ENCODE measurements at places on chromosomes 7 and 10. TPM values are rescaled to one million over a fixed set of nuclear protein-coding genes. Genes with fewer than 3 reads are reported as not detected.

Gene VOPP1
- total RNA-seq = 88.6 TPM

Gene CCL24
- not detected for total RNA-seq

Gene PKD2L1
- total RNA-seq = not detected

Gene GPER1
- total RNA-seq = 3.0 TPM

Gene MYL10
- 0.52 TPM for total RNA-seq

Gene NXPH1
- not detected for total RNA-seq

Gene GIMAP2
- not detected for total RNA-seq

Gene SEMA3C
- total RNA-seq = 77.5 TPM

Gene ACADSB
- 17.5 TPM for total RNA-seq

Gene IKZF1
- total RNA-seq = not detected

Gene RBP4
- total RNA-seq = 0.56 TPM

DNA sequence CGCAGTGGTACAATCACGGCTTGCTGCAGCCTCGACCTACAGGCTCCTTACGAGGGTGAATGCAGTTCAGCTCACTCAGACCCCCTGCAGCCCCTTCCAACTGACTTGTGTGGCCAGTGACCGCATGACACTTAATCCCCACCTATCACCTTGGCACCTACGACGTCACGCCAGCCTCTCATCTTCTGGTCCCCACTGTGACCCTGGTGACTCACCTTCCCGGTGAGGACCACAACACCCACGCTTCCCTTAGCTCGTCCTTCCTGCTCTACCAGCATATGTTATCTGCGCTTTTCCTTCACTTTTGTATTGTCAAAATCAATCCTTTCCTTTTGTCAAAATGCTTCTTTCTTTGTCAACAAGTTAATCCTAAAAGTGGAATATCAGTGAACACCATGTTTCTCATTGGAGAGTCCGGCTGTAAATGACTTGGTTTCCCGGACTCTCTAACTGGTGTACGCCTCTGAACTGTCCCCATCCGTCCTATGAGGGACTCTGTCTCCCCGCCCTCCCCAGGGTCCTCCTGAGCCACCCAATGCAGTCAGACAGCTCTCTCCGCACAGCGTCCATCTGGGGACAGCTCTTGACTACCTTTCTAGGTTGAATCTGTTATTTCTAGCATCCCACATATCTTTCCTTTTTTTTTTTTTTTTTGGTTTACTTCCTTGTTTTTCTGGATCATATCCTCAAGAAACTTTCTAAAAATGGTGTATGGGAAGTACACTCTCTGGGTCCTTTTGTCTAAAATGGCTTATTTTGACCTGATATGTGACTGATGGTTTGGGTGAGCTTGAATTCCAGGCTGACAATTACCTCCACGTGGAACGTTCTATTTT lies 37.3 kb downstream of the CFAP46 start:
- no peak for DNase-seq

DNA sequence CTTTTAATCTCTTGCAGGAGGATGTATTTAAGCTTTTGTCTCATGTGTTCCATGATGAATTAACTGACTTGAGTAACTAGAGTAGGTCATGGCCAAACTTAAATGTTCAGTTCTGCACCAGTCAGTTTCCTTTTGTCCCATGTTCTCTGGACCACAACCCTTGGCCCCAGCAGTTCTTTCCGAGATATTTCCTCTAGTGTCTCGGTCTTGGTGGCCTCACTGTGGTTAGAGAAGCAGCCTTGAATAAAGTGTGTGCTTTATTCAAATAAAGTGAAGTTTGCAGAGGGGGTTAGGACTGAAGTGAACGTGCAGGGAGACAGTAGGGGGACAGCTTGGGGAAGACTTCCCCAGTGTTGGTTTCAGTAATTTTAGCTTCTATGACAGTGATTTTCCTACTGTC lies 9.3 kb downstream of the ZNF212 start:
- no peak for DNase-seq

DNA sequence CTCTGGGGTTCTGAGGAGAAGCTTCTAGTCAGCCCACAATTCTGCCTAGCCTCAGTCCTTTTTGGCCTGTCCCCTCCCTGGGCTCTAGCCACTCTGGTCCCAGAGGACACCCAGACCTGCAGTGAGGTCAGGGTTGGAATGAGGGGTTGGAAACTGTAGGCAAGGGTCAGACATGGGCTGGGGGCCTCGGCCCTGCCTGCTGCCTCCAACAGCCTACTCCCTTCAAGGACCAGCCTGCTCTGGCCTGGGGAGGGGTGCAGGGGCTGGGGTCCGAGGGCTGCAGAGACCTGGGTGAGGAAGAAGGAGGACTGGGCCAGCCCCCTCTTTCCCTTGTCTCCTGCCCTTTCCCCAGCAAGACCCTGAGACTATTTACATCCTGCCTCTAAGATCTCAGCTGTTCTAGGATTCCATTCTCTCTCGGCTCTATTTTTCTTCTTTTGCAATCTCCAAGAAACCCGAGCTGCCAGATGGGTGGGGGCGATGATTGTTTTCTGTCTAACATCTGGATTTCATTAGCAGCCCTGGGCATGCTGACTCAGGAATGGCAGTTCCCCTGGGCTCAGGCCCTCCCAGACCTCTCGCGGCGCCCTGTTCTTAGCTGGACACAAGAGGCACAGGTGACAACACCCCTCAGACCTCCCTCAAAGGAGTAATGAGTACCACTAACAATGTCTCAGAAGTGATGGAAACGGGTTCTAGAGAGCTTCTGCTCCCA lies 23.1 kb downstream of the ZCCHC24 start:
- DNase-seq = peak; percentile 92

DNA sequence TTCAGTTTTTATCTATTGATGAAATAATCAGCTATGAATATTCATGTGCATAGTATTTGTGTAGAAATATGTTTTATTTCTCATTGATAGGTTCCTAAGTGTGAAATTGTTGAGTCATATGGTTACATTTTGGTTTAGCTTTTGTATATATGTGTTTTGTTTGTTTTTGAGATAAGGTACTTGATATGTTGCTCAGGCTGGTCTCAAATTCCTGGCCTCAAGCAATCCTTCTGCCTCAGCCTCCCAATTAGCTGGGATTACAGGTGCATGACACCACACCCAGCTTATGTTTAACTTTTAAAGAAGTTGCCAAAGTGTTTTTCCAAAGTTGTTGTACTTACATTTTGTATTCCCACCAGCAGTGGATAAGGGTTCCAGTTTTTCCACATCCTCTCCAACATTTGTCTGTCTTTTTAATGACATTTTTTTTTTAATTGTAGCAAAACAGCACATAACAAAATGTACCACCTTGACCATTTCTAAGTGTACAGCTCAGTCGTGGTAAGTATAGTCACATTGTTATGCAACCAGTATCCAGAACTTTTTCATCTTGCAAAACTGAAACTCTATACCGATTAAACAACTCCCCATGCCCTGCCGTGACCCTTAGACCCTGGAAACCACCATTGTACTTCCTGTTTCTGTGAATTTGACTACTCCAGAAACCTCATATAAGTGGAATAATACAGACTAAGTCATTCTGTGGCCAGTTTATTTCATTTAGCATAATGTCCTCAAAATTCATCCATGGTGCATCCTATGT lies 12.6 kb upstream of the UBE2D1 start:
- DNase-seq = no peak

DNA sequence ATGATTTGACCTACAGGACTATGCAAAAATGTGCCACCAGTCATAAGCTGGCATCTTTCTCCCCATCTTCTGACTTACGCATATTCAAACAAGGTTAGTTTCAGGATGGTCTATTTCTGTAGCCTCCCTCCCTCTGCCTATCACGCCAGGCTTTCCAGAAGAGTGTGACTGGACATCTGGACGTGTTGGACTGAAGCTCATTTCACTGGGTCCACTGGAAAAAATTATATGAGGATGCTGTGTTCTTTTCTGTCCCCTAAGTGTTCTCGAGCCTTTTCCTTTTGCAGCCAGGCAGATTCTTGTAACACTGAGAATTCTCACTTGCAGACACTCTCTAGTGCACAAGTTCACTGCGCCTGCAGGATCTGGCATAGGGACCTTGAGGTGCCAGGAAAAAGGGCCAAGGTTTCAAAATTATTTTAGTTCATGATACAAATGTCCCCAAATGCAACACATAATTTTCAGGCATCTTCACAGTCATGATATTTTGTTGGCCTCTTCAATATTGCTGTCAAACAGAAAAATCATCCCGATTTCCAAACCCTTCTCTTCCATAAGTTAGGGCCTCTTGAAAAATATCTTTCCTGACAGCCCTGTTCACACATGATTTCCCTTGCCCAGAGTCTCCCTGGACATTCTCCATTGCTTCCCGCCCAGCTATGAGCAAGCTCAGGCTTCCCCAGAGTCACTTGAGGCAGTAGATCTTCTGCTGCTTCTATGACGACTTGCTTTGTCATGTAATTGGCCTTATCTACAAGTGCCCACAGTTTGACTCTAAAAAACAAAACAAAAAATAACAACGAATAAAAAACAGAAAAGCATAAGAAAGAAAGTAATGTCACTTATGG lies 170.4 kb downstream of the BMPER start:
- no peak for DNase-seq

GRCh38 chr10:28991333-28992270 lies 297.3 kb upstream of the LYZL1 start:
- DNase-seq = no peak

- no peak for DNase-seq
Measured at GRCh38 chr7:1925349-1925748, 255.3 kb downstream of the ELFN1 start.

DNA sequence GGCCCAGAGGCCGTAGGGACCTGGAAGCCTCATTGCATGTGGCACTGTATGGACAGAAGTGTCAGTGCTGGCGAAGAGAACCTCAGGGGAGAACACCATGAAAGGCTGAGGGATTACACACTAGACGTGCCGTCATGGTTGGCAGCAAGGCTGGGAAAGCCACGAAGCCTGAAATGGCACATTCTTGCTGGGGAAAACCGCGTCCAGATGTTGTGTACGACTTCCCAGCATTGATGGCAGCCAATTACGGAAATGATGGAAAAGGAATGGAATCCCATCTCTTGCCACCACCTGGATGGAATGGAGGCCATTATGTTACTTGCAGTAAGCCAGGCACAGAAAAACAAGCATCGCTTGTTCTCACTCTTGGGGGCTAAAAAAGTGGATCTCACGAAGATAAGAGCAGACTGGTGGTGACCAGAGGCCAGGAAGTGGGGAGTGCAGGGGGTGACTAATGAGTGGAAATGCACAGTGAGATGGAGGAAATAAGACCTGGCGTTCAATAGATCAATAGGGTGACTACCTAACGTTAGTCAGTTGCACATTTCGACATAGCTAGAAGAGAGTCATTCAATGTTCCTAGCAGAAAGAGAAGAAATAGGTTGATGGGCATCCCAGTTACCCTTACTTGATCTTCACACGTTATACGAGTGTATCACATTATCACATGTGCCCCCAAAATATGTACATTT lies 14.6 kb upstream of the PWWP2B start:
- DNase-seq = no peak

GRCh38 chr7:29095631-29096445 lies 50.5 kb downstream of the CPVL start:
- DNase-seq = no peak

DNA sequence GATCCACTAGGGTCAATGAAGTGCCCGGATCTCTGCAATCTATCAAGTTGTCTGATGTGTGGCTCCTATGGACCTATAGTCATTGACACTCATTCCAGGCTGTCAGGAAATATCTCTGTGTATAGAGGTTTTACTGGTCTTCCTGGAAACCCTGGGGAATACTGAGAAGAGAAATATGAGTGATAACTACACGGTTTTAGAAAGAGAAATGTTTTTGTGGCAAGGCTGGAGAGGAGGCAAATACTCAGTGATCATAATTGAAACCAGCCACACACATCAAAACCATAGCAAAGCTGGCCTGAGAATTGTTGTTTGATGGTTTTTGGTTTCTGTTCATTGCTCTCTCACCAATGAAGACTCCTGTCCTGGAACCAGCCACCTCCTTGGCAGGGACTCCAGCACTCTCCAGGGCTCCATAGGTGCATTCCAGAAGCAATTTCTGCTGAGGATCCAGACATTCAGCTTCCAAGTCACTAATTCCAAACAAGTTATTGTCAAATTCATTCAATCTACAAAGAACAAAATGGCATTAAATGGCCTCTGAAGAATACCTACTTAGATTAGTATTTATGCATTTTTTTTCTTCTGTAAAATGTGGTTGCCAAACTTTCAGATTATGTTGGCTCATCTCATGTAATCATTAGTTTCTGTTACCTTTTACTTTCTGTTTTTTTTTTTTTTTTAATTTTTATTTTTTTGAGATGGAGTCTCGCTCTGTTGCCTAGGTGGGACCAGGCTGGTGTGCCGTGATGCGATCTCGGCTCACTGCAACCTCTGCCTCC lies 108.6 kb upstream of the ABI1 start:
- no peak for DNase-seq

- no peak for DNase-seq
Measured at GRCh38 chr10:93813507-93814465, 56.0 kb downstream of the LGI1 start.

- DNase-seq = no peak
Measured at GRCh38 chr7:17674166-17674942, 265.9 kb downstream of the SNX13 start.

DNA sequence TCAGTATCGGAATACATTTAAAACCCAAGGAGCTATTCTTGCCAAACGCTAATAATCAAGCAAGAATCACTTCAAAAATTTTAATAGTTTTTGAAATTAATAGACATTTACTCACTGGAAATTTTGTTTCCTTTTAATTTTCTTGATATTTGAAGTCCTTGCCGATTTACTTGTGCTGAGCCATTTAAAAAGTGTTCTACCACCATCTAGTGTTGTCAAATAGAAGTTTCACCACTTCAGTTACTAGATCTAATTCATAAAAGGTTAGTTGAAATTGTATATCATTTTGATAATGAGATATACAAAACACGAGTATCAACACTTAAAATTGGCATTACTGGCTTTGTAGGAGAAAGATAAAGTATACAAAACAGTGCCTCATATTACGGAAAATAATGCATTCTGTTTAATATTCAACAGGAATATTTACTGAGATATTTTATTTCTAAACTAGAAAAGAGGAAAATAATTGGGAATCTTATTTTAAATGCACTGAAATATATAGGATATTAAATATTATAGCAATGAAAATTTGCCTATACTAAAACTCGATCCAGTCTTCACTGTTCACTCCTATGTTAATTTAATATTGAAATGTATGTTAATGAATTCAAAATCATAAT lies 664.8 kb upstream of the SEMA3D start:
- no peak for DNase-seq

GRCh38 chr7:106978425-106979420 lies 65.8 kb upstream of the PRKAR2B start:
- no peak for DNase-seq

GRCh38 chr10:101903827-101904550 lies 60.4 kb upstream of the KCNIP2 start:
- DNase-seq = no peak

DNA sequence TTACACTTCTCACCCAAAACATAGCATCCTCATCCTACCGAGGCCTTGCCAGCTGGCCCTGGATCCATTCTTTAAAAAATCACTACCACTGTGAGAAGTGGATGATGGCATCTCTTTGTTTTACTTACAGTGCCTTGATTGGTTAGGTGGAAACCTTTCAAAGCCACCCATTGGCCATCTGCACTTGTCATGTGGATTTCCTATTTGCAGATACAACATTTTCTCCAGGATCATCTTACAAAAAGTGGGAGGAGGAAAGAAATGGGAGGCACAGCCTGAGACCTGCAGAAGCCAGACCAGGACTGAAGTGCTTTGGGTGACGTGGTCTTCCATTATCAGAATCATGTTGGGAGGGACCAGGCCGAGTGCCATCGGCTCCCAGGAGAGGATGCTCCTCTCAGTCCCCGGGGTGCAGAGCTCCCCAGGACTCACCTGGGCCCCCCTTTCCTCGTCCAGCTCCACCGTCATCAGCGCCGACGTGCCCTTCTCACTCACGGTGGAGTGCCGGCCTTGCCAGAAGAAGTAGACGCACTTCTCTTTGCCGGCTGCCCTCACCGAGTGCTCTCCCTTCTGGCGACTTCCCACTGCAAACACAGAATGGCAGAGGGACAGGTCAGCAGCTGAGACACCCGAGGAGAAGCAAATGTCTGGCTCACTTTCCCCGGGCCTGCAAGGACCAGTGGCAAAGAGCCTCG lies 161.2 kb downstream of the SVIL start:
- no peak for DNase-seq
